ENCODE measurements at places on chromosomes 2 and 18.

DNA sequence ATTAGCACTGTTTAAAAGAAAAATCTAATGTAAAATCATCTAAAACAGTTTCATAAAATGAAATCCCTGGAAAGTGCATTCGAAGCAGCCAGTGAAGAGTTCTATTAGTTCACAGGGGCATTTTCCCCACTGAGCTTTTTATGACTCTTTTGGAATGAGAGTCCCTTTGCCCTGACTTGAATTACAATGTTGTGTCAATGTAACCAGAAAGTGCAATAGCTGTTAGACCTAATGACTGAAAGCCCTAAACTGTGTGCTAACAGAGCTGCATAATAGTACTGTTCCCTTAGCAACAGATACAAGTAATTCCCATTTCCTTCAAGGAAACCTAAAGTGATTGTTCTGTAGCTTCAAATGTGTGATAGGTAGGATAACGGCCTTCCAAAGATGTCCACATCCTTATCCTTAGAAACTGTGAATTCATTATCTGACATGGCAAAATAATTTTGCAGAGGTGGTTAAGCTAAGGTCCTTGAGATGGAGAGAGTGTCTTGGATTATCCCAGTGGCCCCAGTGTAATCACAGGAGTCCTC, 134.4 kb downstream of the L3MBTL4 start:
- no peak for DNase-seq

- peak; percentile 10 for DNase-seq
Observed at GRCh38 chr2:16726147-16726546, 60.5 kb upstream of the CYRIA start.

- peak; percentile 9 for DNase-seq
Observed at GRCh38 chr2:6956566-6956965, 39.4 kb downstream of the RNF144A start.

- no peak for DNase-seq
Observed at GRCh38 chr2:150803689-150804398, 316.4 kb upstream of the RND3 start.

- DNase-seq = no peak
Observed at GRCh38 chr2:222955008-222955407, 94.2 kb downstream of the ACSL3 start.

All from cardiac fibroblast (primary cell).